A549 treated with GW870086 at 1 μM for 4 hours (cell line): ENCODE measurements at places on chromosomes 2 and 18. TPM values are rescaled to one million over a fixed set of nuclear protein-coding genes. Genes with fewer than 3 reads are reported as not detected.

Gene HOXD13
- 0.16 to 0.35 TPM (median 0.19 TPM) in 5 replicates for total RNA-seq

Gene GYPC
- total RNA-seq = not detected in 5 replicates

Gene STAT1
- 52.4 to 68.2 TPM (median 63.4 TPM) in 5 replicates for total RNA-seq

Gene GDF7
- 0.06 to 0.10 TPM (median 0.07 TPM) in 5 replicates for total RNA-seq

Gene RTTN
- total RNA-seq = 4.6 to 6.8 TPM (median 5.0 TPM) in 5 replicates
